ENCODE measurements at places on chromosomes 13 and 19. TPM values are rescaled to one million over a fixed set of nuclear protein-coding genes. Genes with fewer than 3 reads are reported as not detected.

Gene TLE6
- not detected for total RNA-seq

Gene CLEC4M
- not detected for total RNA-seq

Gene ZNF780B
- 66.2 TPM for total RNA-seq

Gene ZNF823
- 4.6 TPM for total RNA-seq

Gene C1QTNF9B
- not detected for total RNA-seq

Gene CEP89
- total RNA-seq, result 20.6 TPM

Gene MATK
- 9.6 TPM for total RNA-seq

Gene ATP8A2
- 0.86 TPM for total RNA-seq

Gene PABPC3
- 1.3 TPM for total RNA-seq

Gene NOTCH3
- total RNA-seq, result 0.14 TPM

Gene TRAPPC2B
- 11.0 TPM for total RNA-seq

Gene LILRB5
- total RNA-seq, result 0.52 TPM

Gene CAPN12
- 19.5 TPM for total RNA-seq

Gene LGALS14
- not detected for total RNA-seq

Gene CYP2A6
- not detected for total RNA-seq

Gene LAIR2
- 0.81 TPM for total RNA-seq

Gene IL4I1
- 3.4 TPM for total RNA-seq

Gene SPTBN4
- 0.30 TPM for total RNA-seq

Gene CHST8
- total RNA-seq, result not detected

Gene ENOX1
- not detected for total RNA-seq

Gene MYH14
- total RNA-seq, result not detected

Gene ADPRHL1
- total RNA-seq, result 1.5 TPM

Gene ZNF442
- 3.8 TPM for total RNA-seq

Gene GRIN2D
- 0.14 TPM for total RNA-seq

Gene KIR3DL2
- not detected for total RNA-seq

Gene CFAP97D2
- total RNA-seq, result not detected
